ENCODE measurements at places on chromosomes 5 and 9. TPM values are rescaled to one million over a fixed set of nuclear protein-coding genes. Genes with fewer than 3 reads are reported as not detected.

The ZNF608 gene
- total RNA-seq: 30.4 TPM

The FOXD4 gene
- total RNA-seq: 0.28 TPM

DNA sequence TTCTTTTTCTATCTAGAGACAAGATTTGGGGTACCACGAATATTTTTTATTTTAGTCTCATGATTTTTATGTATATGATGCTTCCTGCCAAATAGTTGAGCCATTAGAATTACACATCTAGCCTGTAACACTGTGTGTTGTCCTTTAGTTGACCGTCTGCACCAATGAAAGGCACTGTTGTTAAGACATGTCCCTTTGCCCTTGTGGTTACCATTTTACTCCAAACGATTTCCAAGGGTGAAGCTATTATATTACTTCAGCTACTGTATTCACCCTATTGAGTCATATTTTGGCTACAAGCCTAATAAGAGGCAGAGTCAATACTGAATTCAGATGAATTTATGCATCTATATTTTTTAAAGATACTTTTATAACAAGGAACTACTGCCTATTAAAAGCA is 207.6 kb downstream of the CETN3 start:
- no peaks in the 10 kb centered on the region for H3K4me1 ChIP-seq
- no peaks in the 10 kb centered on the region for H3K36me3 ChIP-seq
- H3K27ac ChIP-seq: no peak overlapping the region
- DNase-seq: no peak

- H3K36me3 ChIP-seq: no peaks in the 10 kb centered on the region
- no peaks in the 10 kb centered on the region for H3K27me3 ChIP-seq
- no peaks in the 10 kb centered on the region for H3K4me1 ChIP-seq
Measured at GRCh38 chr5:87004101-87004500, 263.6 kb upstream of the RASA1 start.

- H3K27me3 ChIP-seq: no peaks in the 10 kb centered on the region
- no peaks in the 10 kb centered on the region for H3K4me1 ChIP-seq
- no peak overlapping the region for H3K4me3 ChIP-seq
- H3K27ac ChIP-seq: no peak overlapping the region
- no peaks in the 10 kb centered on the region for H3K36me3 ChIP-seq
Measured at GRCh38 chr5:84825606-84826005, 440.9 kb upstream of the EDIL3 start.

DNA sequence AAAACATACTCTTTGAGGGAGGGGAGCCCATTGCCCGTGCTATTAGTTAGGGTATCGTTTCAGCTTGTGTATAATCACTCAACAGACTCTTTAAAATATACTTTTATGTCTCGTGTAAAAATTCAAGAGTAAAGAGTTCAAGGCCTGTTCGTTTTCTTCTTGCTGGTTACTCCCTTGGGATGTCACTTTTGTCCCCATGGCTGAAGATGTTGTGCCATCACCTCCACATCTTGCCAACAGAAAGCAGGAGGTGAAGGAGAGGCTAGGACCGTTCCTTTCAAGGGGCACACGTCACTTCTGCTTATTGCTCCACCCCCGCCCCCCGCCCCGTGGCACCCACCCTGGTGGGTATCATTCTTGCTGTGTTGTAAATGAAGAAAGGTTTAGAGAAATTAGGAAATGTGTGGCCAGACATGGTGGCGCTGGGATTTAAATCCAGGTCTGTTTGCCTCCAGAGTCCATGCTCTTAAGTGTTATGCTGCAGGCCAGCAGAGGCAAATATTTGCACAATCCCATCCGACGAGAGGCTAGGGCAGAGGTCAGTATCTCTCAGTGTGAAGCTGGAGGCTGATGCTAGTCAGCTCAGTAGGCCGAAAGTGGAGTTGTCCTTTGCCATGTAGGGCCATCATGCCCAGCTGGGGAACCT is 3.0 kb downstream of the MLANA start:
- H3K27ac ChIP-seq: no peak overlapping the region
- H3K36me3 ChIP-seq: no peaks in the 10 kb centered on the region
- H3K4me3 ChIP-seq: no peak overlapping the region
- H3K27me3 ChIP-seq: no peaks in the 10 kb centered on the region

DNA sequence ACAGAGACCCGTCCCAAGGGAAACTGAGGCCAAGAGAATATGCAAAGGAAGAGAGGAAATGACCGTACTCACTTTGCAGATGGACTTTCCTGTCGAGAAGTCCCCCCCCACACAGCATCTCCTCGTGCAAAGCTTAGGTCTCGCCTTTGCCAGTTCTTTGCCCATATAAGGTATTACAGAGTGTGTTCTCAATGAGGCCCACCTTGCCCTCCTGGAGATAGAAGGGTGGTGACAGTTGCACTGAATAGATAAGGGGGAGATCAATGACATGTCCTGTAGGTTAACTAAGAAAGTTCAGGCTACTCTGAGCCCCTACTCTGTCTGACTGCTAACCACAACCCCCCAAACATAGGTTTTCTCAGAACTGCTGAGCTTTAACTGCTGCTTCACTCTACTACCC is 68.2 kb upstream of the SPTLC1 start:
- no peak for DNase-seq
- no peaks in the 10 kb centered on the region for H3K27me3 ChIP-seq
- no peak overlapping the region for H3K4me3 ChIP-seq
- H3K36me3 ChIP-seq: no peaks in the 10 kb centered on the region
- H3K27ac ChIP-seq: no peak overlapping the region

The PBX3 gene
- 34.8 TPM for total RNA-seq

The GABRA1 gene
- total RNA-seq: not detected

DNA sequence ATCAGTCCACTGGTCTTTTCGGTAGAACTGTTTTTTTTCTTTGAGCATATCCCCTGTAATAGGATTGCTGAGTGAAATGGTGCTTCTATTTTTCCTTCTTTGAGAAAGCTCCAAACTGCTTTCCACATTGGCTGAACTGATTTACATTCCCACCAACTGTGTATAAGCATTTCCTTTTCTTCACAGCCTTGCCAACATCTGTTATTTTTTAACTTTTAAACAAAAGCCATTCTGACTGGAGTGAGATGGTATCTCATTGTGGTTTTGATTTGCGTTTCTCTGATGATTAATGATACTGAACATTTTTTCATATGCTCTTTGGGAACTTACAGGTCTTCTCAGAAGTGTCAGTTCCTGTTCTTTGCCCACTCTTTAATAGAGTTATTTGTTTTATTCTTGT is 764.7 kb downstream of the MTRR start:
- DNase-seq: no peak
- no peak overlapping the region for H3K4me3 ChIP-seq
- H3K27ac ChIP-seq: no peak overlapping the region
- no peaks in the 10 kb centered on the region for H3K36me3 ChIP-seq
- no peaks in the 10 kb centered on the region for H3K27me3 ChIP-seq
- H3K4me1 ChIP-seq: no peaks in the 10 kb centered on the region

- DNase-seq: no peak
- no peaks in the 10 kb centered on the region for H3K27me3 ChIP-seq
- H3K4me3 ChIP-seq: no peak overlapping the region
- no peak overlapping the region for H3K27ac ChIP-seq
- H3K36me3 ChIP-seq: no peaks in the 10 kb centered on the region
- no peaks in the 10 kb centered on the region for H3K4me1 ChIP-seq
Measured at GRCh38 chr5:14932902-14933469, 61.4 kb upstream of the ANKH start.

GRCh38 chr5:103525361-103525760 is 37.2 kb downstream of the NUDT12 start:
- no peaks in the 10 kb centered on the region for H3K36me3 ChIP-seq
- no peak for DNase-seq
- no peak overlapping the region for H3K4me3 ChIP-seq
- H3K4me1 ChIP-seq: no peaks in the 10 kb centered on the region

The NEUROG1 gene
- total RNA-seq: not detected

- H3K4me3 ChIP-seq: no peak overlapping the region
- H3K27me3 ChIP-seq: no peaks in the 10 kb centered on the region
- peaks cover 6% of the 10 kb centered on the region for H3K36me3 ChIP-seq
Measured at GRCh38 chr5:150523472-150524350, 15.8 kb downstream of the NDST1 start.

DNA sequence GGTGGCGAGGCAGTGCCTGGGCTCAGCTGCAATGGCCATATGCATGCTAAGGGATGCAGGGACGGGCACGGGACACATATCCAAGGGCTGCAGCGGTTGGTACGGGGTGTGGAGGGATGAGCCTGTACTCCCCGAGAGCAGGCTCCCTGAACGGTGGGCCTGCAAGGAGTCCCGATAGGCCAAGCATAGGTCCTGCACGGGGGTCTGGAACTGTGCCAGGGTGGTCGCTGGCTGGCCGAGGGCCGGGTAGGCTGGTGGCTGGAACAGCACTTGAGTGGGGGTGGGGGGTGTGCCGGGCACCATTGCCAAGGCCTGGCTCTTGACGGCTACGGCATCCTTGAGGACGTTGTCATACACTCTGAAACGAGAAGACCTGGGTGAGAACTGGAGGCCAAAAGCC is 24.1 kb downstream of the FABP6 start:
- no peak for DNase-seq
- H3K27me3 ChIP-seq: no peaks in the 10 kb centered on the region
- H3K4me3 ChIP-seq: no peak overlapping the region
- H3K27ac ChIP-seq: no peak overlapping the region
- peaks cover 4% of the 10 kb centered on the region for H3K36me3 ChIP-seq
- H3K4me1 ChIP-seq: no peaks in the 10 kb centered on the region

The TRAF1 gene
- total RNA-seq: 52.5 TPM

- H3K4me3 ChIP-seq: peak overlapping the region; percentile 52
- H3K27me3 ChIP-seq: no peaks in the 10 kb centered on the region
- no peaks in the 10 kb centered on the region for H3K4me1 ChIP-seq
- no peak overlapping the region for H3K27ac ChIP-seq
- H3K36me3 ChIP-seq: no peaks in the 10 kb centered on the region
Measured at GRCh38 chr5:76953551-76954382, 922 bp downstream of the CRHBP start.

- no peak overlapping the region for H3K4me3 ChIP-seq
- H3K36me3 ChIP-seq: no peaks in the 10 kb centered on the region
- no peaks in the 10 kb centered on the region for H3K4me1 ChIP-seq
- no peak overlapping the region for H3K27ac ChIP-seq
- no peaks in the 10 kb centered on the region for H3K27me3 ChIP-seq
- no peak for DNase-seq
Measured at GRCh38 chr9:106916466-106917235, 53.7 kb downstream of the ZNF462 start.

The SPAG8 gene
- 0.21 TPM for total RNA-seq

GRCh38 chr5:158115468-158115867 is 256.5 kb upstream of the CLINT1 start:
- no peaks in the 10 kb centered on the region for H3K27me3 ChIP-seq
- no peak overlapping the region for H3K4me3 ChIP-seq
- no peaks in the 10 kb centered on the region for H3K36me3 ChIP-seq
- no peaks in the 10 kb centered on the region for H3K4me1 ChIP-seq
- H3K27ac ChIP-seq: no peak overlapping the region

GRCh38 chr9:8660383-8660782 is 860.8 kb upstream of the DMAC1 start:
- DNase-seq: no peak
- H3K4me3 ChIP-seq: no peak overlapping the region
- no peak overlapping the region for H3K27ac ChIP-seq
- no peaks in the 10 kb centered on the region for H3K27me3 ChIP-seq

Measured in thoracic aorta (tissue), 2 donors.